Activated T-cell treated with anti-CD3 and anti-CD28 coated beads, Interleukin-2, amount 50 U/mL, for 72 hours (primary cell): ENCODE measurements at places on chromosomes 1 and 21.

GRCh38 chr1:207156095-207156494, 52.1 kb downstream of the C4BPA start:
- no peak for DNase-seq

GRCh38 chr1:218371927-218372672, 27.0 kb downstream of the TGFB2 start:
- no peak for DNase-seq

GRCh38 chr1:93395195-93395594, 49.5 kb downstream of the DR1 start:
- no peak for DNase-seq

- no peak for DNase-seq
These were observed 17.5 kb downstream of the ADGRB2 start for GRCh38 chr1:31746687-31747086.

DNA sequence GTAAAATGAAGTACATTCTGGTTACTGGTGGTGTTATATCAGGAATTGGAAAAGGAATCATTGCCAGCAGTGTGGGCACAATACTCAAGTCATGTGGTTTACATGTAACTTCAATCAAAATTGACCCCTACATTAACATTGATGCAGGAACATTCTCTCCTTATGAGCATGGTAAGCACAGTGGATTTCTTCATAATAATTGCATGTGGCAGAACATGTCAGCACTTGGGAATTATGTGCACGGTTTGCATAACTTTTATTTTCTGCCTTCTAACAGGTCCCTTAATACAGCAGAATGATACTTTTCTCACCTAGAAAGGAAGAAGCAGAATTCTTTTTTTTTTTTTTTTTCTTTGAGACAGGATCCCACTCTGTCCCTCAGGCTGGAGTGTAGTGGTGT, 3.8 kb downstream of the CTPS1 start:
- DNase-seq = no peak

GRCh38 chr1:229430761-229431283, 3.1 kb downstream of the ACTA1 start:
- peak; percentile 59 for DNase-seq

DNA sequence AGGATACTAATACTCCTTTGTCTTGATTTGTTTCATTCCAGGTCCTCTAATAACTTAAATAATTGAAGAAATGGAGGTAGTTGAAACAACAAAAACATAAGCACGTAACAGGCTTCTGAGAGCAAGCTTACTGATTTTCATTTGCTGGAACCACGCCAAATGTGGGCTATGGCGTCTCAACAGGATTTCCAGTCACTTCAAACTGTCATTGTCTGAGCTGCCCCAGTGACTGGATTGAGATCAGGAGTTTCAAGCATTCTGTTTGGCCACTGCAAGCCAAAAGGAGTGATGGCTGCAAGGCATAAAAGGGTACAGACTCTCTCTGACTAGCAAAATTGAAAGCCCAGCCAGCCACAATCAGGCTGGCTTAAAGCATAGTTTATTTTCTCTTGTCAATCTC, 289.9 kb downstream of the DPYD start:
- DNase-seq = no peak

DNA sequence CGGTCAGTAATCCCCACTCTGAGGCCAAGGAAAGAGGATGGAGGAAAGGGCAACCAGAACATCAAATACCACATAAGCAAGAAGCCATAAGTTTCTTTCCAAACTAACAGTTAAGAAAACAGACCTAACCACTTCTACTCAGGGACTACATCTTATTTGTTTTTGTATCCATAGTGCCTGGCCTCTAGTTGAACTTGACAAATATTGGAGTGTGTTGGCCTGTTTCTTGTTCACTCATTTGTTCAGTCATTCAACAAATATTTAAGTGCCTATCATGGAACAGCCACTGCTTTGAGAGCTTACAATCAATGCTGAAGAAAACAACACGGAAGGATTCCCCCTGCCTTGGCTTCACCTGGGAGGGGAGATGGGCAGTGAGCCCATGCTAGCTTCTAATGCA, 69.7 kb downstream of the ST6GALNAC3 start:
- no peak for DNase-seq
